T-helper 9 cell (primary cell): ENCODE measurements at places on chromosomes 12 and 14.

GRCh38 chr14:90820958-90821357 lies 4.7 kb upstream of the TTC7B start:
- DNase-seq, result peak; percentile 48

DNA sequence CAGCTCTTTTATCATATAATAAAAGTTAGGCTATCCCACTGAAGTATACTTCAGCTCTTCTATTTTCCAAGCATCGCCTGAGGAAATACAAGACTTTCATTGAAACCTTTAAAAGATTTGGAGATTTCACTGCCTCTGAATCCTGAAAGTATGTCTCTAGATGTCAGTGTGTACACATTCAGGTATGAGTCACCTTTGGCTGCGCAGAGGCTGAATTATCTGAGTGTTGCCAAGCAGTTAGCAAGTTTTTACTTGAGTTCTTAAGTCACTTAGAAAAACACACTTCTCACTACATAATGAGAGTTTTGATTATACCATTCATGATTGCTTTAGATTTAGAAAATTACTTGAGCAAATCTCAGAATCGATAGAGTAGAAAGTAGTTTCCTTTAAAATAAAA lies 210.3 kb downstream of the TMTC2 start:
- no peak for DNase-seq

DNA sequence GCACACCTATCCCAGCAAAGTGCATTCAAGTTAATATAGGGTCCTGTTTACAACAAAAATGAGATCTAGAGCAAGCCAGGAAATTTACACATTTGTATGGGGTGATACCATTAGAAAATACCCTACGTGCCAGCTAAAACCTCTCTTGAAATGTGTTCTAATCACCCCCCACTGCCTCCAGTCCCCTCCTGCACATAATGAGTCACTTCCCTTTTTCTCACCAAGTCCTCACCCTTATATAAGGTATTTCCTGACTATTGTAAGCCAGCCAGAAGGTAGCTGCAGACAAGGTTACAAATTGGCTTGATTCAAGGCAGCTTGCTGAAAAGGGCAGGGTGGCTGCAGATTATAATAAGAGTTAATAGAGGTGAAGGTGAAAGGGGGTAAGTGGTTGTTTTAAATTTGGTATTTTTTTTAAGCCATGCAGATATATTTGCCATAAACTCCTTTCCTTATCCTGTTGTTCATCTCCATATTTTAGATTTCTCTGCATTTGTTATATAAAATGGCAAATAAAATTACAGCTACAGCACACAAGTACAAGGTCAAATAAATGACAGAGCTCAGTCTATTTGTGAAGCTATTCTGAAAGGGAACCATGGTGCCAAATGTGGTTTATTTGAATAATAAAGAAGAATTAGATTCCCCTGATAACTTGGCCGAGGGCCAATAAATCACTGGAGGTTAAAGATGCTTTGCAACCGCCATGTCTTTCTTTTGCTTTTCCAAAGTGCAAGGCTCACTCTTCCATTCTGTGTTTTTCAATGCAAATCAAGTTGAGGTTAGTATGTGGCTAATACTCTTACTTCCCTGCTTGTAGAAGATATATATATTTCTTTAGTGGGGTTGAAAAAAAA lies 385.9 kb downstream of the EGLN3 start:
- DNase-seq, result no peak

DNA sequence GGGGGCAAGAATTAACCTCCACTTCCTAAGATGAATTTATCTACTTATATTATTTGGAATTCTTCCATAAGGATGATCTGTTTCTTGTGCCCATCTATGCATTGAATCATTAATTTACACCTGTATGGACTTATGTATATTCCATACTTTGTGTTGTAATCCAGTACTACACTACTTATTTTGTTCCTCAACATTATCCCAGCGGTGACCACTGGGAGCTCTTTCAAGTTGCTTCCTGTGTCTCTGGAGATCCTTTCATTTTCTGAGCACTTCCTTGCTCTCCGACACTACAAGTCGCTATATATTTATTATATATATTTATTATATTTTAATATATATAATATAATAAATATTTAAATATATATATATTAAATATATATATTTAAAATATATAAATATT lies 54.9 kb upstream of the SCN8A start:
- no peak for DNase-seq

DNA sequence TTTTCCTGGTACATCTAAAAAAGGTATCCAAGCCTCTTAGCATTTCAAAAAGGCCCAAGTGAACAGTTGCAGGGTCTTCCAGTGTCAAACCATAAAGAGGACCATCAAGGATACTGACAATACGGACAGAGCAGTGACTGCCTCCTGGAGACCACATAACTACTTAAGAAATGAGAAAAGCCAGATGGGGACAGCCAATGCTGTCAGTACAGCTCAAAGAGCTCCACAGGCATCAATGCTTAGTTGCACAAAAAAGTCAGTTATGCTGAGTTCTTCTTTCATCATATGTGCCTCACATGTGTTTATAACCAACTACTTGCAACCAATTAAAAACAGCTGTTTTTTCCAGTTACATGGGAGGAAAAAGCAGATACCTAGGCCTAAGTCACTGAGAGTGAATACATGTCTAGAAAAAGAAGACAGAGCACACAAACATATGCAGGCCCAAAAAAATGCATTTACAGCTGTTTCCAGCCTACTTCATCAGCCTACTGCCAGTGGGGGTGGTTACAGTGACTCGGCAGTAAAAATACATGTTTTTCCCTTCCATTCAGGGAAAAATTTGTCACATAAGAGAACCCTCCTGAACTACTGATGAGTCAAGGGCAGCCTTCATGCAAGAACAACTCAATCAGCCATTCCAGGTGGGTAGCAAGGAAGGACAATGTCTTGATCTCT lies 84.0 kb downstream of the DCAF5 start:
- no peak for DNase-seq

DNA sequence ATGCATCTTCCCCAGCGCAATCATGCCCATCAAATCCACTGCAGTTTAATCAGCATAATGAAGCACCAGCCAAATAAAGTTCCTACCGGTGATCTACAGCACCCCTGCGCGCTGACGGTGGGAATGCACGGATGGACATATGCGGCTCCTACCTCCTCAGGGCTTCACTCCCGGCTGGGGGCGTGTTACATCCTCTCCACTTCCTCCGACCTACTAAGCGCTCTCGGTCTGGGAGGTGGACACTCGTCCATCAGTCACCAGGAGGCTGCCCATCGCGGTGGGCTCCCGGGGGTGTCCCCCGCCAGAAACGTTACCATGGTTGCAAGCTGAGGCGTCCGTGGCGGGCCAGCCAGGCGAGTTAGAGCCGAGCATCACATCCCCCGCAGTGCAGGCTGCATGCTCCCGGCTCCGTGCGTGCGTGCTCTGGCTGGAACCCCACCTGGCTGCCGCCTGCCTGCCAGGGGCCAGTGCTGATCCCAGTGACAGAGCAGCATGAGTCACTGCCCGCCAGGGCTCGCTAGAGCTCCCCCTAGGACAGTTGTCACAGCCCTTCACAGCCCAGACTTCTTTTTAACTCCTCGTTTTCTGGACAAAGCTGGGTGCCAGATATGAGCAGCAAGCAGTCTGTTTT lies 73.0 kb downstream of the CIT start:
- no peak for DNase-seq

- DNase-seq, result no peak
Observed at GRCh38 chr12:114399664-114400211, 6.2 kb downstream of the TBX5 start.

DNA sequence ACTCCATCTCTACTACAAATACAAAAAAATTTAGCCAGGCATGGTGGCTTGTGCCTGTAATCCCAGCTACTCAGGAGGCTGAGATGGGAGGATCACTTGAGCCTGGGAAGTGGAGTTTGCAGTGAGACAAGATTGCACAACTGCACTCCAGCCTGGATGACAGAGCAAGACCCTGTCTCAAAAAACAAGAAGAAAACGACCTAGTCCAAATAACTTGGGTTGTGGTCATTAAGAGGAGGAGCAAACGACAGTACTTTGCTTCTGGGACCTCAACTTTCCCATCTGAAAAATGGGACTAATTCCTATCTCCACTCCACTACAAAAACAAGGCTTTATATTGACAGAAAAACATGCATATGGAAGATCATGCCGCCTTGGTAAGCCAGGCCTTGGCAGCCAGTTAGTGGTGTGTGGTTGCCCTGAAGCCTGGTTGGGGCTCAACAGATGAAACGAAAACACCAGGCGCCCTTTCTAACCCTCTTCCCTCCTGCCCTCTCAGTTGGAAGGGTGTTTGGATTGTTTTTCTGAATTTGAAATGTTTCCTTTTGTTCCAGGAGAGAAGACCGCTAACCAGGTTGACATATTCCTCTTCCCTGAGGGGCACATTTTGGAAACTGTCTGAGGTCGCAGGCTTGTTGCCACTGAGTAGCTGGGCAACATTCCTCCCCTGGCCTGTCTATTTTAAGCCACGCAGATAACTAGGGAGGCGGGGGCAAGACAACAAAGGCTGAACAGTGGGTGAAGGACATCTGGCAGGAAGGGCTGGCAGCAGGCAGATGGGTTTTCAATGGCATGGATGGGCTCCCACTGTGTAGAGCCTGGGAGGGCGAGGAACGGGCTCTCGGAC lies 13.7 kb upstream of the VPS37B start:
- no peak for DNase-seq

- no peak for DNase-seq
Observed at GRCh38 chr14:23366426-23366921, 1.5 kb upstream of the EFS start.

- no peak for DNase-seq
Observed at GRCh38 chr12:82867762-82868500, 181.2 kb downstream of the TMTC2 start.

DNA sequence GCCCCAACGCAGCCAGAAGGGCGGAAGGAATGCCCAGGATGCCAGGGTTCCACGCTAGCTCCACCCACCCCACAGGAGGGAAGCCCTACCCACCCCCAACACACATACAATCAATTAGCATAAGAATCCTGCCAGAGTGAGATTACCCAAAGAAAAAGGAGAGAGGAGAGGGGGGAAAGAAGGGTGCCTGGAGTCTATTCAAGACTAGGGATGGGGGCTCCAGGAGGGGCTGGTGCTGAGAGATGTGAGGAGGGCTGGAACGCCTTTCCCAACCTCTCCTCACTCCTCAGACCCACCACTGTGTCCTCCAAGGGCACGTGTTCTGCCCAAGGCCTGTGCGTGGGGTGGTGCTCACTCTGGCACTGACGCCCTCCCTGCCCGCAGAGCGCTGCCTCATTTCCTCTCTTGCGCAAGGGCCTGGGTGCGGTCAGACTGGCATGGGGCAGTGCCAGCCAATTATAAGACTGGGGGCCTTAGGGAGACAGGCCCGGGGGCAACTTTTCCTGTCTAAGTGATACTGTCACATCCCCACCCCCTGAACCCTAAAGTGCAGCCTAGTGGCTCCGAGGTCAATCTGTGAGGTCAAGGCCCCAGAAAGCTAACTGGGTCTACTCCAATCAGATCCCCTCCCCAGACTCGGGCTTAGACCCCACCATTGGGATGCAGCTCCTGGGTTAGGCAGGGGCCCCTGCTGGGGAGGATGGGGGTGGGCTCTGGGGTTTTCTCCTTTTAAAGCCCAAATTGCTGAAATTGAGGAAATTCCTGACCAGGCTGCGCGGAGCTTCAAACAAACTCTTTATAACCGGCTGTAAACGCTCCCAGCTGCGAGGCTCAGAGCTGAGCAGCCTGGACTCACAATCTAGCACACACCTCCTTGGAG lies 10.2 kb upstream of the ITGB7 start:
- DNase-seq, result peak; percentile 38

GRCh38 chr12:66319266-66319954 lies 17.1 kb downstream of the HELB start:
- no peak for DNase-seq

GRCh38 chr14:76742966-76743365 lies 18.3 kb upstream of the VASH1 start:
- DNase-seq, result no peak

DNA sequence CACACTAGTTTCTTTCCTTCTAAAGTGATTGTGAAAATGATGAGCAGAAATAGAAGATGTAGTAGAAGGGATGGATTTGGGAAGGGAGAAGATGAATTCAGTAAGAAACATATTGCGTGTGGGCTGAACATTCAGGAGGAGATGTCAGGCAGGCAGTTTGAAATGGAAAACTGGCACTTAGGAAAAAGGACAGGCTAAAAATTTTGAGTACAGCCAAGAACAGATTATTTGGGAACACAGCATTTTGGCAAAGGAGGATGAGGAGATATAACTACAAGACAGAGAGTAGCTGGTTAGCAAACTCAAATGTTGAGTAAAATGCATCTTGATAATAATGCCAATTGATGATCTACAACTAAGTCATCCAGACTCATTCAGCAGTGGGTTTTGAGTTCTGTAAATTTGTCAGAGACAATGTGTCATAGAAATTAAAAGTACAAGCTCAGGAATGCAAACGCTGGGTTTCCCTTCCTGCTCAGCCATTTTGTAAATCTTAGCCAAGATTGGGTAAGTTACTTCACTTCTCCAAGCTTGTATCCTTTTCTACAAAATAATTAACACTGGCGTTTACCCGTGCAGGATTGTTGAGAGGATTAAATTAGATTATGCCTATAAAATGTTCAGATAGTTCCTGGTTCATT lies 255.0 kb downstream of the NAV3 start:
- DNase-seq, result no peak

DNA sequence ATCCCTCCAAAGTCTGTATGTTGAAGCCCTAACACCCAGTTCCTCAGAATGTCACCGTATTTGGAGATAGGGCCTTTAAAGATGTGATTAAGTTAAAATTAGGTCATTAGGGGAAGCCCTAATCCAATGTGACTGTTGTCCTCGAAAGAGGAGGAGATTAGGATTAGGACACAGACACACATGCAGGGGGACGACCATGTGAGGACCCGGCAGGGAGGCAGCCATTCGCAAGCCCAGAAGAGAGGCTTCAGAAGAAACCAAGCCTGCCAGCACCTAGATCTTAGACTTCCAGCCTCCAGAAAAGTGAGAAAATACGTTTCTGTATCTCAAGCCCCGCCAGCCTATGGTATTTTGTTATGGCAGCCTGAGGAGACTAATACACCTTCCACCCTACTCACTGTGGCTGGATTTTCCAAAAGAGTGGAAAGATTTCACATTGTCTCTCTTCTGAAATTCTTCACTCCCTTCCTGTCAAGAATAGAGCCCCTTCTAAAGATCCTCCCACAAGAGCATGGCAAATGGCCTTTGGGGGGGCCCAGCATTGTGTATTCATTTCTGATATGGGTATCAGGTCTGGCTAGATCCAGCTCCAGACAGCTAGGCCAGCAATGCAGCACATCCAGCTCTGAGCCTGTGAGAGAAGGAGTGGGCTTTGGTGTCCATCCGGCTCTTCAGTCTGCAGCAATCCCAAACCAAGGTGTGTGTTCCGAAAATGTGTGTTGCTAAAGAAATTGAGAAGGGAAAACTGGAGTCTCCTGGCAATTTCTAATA lies 15.4 kb upstream of the UBC start:
- no peak for DNase-seq

DNA sequence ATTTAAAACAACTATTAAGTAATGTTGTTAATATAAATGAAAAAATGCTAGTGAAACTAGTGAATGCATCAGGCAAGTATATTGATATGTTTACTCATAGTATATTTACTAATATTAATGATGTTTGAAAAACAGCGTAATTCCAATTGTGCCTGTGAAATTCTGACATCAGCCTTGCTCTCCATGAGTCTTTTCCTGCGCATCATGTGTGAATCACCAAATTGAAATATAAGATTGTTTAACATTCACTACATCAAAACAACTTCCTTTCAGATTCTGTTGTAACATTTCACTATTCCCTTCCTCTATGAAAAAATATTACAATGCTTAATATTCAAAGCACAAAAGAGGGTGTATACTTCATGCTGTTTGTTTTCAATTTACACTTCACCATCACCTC lies 1995.9 kb upstream of the SEL1L start:
- DNase-seq, result no peak
